ENCODE measurements at places on chromosomes 2 and 18.

DNA sequence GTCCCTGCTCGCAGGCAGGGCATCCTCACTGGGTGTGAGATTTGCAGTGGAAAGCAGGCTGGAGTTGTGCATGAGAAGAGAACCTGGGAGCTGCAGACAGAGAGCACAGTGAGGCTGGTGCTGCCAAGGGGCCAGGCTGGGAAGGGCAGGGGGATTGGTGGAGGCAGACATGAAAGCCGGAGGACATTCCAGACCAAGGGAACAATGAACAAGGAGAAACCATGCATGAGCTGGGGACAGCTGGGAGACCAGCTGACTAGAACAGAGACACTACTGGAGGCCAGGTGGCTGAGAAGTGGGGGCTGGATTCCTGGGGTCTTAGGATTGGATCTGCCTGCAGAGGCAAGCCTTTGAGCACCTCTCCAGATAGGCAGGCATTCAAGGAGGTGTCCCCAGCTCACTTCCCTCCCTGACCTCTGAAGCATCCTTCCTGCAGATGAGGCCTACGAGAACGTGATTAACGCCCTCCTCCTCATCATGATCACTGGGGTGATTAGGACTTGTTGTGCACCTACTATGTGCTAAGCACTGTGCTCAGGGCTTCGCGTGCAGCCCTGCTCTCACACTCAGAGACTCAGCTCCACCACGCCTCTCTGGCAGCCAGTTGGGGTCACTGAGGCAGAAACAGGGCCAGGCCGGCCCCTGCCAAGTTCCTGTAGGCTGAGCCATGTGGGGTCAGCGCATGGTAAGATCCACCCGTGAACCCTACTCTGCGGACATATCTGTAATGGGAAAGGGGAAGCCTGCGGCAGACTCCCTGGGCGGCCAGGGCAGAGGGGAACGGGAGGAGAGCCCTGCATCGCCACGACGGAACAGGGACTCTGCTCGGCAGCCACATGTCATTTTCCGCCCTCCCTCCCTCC, 74.8 kb upstream of the SLC66A3 start:
- no peak for DNase-seq

GRCh38 chr2:188051706-188052105, 240.0 kb upstream of the GULP1 start:
- DNase-seq: no peak

DNA sequence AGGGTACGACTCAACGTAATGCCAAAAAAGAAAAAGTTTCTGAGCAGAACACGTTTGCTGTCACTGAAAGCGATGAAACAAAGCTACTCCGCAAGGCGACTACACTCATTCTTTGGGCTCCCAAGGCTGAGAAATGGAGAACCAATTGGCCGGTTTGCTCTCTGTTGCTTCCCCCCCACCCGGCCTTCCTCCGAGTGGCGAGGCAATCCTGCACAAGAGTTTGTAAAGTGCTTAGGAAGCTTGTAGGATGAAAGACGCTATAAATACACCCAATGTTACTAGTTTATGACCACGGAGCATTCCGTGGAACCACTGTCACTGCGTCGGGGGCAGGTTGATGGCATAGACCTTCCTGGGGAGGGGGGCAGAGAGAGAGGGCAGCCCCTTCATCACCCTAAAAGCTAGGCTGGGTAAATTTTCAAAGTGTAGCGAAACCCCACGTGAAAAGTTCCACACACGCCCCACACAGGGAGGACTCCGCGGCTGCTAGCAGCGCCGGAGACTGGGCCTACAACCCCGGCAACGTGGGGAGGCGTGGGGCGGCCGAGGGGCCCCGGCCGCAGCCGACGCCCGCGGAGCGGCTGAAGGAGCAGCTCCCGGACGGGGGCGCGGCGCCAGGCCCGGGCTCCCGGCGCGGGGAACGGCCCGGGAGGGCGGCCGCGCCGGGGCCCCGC, 915 bp downstream of the CUL3 start:
- DNase-seq: no peak

DNA sequence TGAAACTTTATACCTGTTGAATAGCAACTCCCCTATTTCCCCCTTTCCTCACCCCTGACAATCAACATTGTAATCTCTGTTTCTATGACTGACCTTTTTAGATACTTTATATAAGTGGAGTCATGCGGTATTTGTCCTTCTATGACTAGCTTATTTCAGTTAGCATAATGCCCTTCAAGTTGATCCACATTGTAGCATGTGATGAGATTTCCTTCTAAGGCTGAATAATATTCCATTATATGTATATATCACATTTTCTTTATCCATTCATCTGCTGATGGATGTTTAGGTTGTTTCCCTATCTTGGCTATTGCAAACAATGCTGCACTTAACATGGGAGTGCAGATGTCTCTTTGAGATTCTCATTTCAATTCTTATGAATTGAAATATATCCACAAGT, 9.5 kb downstream of the FASTKD2 start:
- DNase-seq: no peak

GRCh38 chr2:219294356-219295351, 14.5 kb downstream of the PTPRN start:
- DNase-seq: no peak
